Subcutaneous preadipocyte (primary cell): ENCODE measurements at places on chromosomes 2 and 18. TPM values are rescaled to one million over a fixed set of nuclear protein-coding genes. Genes with fewer than 3 reads are reported as not detected.

The KIF3C gene
- total RNA-seq: 7.7 and 8.4 TPM in 2 replicates

The FRZB gene
- total RNA-seq: under 0.01 TPM in 1 of 2 replicates, not detected in the other

The FBXO15 gene
- 0.37 and 0.78 TPM in 2 replicates for total RNA-seq

The CD207 gene
- total RNA-seq: not detected in 2 replicates
